Cardiac septum (tissue), 1 donor: ENCODE measurements at places on chromosomes 2 and 18.

DNA sequence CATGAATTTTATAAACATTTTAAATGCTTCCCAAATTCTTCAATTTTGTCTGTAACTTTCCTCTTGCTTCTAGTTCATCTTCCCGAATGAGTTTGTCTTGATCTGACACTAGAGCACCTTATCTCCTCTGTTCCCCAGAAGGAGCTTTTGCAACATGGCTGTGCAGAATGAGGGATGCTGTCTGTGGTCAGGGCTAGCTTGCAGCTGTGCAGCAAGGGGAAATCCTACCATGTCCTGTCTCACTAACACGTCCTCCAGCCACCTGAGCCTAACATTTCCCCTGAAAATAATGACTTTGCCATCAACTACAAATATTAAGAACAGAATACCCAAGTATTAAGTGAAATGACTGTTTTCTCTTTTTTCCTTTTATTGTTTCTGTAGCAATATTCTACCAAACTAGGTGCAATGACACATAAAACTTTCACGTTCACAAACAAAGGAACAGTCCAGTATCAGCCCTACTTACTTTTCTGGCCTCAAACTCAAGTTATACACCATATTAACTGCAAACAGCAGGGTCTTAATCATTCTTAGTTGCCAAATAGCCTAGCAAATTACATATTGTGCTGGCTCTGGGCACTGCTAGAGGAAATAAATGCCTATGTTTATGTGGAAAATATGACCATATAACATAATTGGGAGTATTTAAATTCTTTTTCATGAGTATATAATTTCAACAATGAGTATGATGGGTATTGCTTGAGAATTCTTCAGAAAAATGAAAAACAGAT is 423.3 kb downstream of the CMPK2 start:
- DNase-seq: no peak

- DNase-seq: no peak
These were observed 54.5 kb downstream of the MBP start for GRCh38 chr18:77077941-77078689.

- DNase-seq: no peak
These were observed 101.5 kb downstream of the ZNF532 start for GRCh38 chr18:58966005-58966677.

DNA sequence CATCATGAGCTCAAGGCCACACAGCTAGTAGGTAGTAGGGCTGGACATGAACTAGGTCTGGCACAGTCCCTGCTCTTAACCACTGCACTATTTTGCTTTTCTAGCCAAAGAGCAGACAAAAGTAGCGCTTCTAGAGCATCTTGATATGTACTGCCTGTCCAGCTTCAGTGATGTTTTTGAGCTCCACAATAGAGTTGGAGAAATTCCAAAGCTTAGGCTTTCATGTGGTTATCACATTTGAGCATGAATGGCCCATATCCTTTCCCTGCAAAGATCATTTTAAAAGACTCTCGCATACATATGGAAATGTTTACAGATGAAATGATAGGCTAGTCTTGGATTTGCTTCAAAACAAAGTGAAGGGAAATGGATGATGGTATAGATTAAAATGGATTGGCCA is 128.7 kb downstream of the MAP3K20 start:
- no peak for DNase-seq

GRCh38 chr2:229164545-229165249 is 106.4 kb downstream of the PID1 start:
- no peak for DNase-seq

GRCh38 chr2:187360286-187360685 is 87.8 kb downstream of the CALCRL start:
- DNase-seq: no peak

- DNase-seq: no peak
These were observed 405.9 kb downstream of the XIRP2 start for GRCh38 chr2:167293943-167294775.
